ENCODE measurements at places on chromosomes 2 and 18.

GRCh38 chr2:103780088-103780702 is 1018.4 kb downstream of the TMEM182 start:
- no peak for DNase-seq

DNA sequence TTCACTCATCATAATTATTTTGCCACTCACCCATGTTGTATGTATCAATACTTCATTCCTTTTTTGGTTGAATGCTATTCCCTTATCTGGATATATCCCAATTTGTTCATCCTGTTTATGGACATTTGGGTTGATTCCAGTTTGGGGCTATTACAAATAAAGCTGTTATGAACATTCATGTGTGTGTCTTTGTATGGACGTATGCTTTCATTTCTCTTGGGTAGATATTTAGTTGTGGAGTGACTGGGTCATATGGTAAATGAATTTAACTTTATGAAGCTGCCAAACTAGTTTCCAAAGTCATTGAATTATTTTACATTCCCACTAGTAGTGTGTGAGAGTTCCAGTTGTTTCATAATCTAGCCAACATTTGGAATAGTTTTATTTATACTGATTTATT is 2.7 kb downstream of the FAM228B start:
- DNase-seq: no peak

GRCh38 chr2:36530178-36530982 is 67.6 kb downstream of the FEZ2 start:
- DNase-seq: no peak

- DNase-seq: no peak
Observed at GRCh38 chr2:145558617-145559350, 1038.9 kb upstream of the ZEB2 start.

DNA sequence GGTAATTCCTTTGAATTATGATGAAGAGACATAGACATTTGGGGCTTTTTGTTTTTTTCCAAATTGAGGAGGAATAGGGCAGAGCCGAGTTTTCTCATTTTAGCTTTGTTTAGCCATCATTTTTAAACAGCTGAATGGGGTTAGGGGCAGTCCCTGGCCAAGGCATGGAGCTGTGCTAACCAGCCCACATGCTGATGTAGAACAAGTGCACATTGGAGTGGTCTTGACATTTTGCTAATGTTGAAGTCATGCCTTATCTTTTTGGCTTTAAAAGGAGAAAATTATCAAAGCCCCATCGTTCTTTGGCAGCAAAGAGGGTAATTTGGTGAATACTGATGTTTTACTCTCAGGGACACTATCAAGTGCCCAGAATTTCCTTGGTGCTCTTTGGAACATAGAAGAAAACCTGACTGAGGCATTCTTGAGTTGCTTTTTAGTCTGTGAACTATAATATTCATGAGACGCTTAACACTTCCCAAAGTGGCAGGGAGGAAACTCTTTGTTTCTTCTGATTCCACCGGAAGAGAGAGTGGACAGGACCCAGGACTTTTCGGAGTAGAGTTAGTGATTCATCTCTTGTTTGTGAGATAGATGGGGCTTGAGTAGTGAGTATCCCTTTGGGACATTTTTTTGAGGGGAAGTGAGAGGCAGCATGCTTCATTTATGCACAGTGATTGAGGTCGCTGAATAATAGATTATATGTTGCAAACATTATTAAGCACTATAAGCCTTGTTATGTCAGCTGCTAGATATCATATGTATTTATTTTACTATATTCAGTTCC is 45.0 kb downstream of the MTA3 start:
- DNase-seq: no peak

GRCh38 chr2:112680666-112681101 is 34.9 kb downstream of the SLC20A1 start:
- DNase-seq: no peak

- DNase-seq: no peak
Observed at GRCh38 chr2:112156152-112156986, 18.2 kb downstream of the FBLN7 start.

Measured in stimulated activated CD4-positive, alpha-beta T cell treated with anti-CD3 and anti-CD28 coated beads, Interleukin-15, amount 100 ng/mL, for 1 hour (primary cell).